ENCODE measurements at places on chromosomes 11 and 22.
A peak's percentile ranks its signal among the peaks of the same experiment; 100 is the strongest.

GRCh38 chr11:128663824-128664223, 30.0 kb upstream of the FLI1 start:
- H3K27me3 ChIP-seq: no peaks in the 10 kb centered on the region
- no peak overlapping the region for H3K27ac ChIP-seq
- DNase-seq: no peak
- H3K4me3 ChIP-seq: no peak overlapping the region
- H3K36me3 ChIP-seq: no peaks in the 10 kb centered on the region

GRCh38 chr11:114438303-114438702, 964 bp upstream of the REXO2 start:
- H3K4me3 ChIP-seq: no peak overlapping the region
- no peaks in the 10 kb centered on the region for H3K27me3 ChIP-seq
- no peaks in the 10 kb centered on the region for H3K36me3 ChIP-seq
- no peak for DNase-seq
- no peak overlapping the region for H3K27ac ChIP-seq
- peaks cover 4% of the 10 kb centered on the region for H3K4me1 ChIP-seq

- H3K36me3 ChIP-seq: no peaks in the 10 kb centered on the region
- no peak overlapping the region for H3K4me3 ChIP-seq
- peaks cover 12% of the 10 kb centered on the region for H3K4me1 ChIP-seq
Observed at GRCh38 chr11:70820712-70821111, 422.4 kb downstream of the CTTN start.

DNA sequence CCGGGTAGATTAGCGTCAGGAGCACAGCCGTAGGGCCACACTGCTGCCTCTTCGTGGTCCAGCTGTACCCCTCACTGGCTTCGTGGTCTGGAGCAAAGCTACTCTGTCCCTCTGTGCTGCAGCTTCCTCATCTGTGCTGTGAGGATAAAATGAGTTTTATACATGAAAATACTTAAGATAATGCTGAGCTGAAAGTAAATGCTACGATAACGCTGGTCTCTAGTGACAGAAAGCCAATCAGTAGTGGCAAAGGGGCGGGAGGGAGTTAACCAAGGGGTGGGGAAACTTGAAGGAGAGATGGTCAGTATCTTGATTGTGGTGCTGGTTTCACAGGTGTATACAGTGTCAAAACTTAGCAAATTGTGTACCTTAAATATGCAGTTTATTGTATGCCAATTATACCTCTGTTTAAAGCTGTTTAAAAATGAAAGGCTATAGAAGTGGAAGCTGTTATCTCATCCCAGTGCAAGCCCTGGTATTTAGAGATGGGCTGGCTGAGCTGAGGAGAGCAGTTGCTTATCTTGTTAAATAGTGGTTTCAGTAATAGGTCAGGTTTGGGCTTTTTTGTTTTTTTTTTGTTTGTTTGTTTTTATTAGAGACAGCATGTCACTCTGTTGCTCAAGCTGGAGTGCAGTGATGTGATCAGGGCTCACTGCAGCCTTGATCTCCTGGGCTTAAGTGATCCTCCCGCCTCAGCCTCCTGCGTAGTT, 36.7 kb downstream of the ACO2 start:
- DNase-seq: no peak
- H3K4me1 ChIP-seq: no peaks in the 10 kb centered on the region
- no peaks in the 10 kb centered on the region for H3K27me3 ChIP-seq
- H3K36me3 ChIP-seq: peaks cover 77% of the 10 kb centered on the region
- H3K4me3 ChIP-seq: no peak overlapping the region
- H3K27ac ChIP-seq: no peak overlapping the region

DNA sequence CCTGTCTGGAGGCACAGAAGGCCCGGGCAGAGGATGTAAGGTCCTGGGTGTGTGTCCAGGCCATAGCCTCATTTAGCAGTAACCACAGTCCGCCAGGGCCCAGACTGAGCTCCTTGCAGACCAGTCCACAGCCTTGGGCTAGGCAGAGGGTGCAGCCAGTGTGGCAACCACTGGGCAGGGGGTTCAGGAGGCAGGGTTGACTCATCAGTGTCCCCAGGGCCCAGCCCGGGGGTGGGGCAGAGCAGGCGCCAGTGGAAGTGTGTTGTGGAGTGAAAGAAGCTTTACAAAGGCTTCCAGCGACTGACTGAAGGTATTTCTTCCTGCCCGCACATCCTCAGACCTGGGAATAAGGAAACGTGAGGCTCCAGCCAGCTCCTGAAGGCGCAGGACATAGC, 27.7 kb upstream of the WNT11 start:
- DNase-seq: no peak
- peaks cover 8% of the 10 kb centered on the region for H3K4me1 ChIP-seq
- H3K27me3 ChIP-seq: peaks cover 29% of the 10 kb centered on the region
- no peaks in the 10 kb centered on the region for H3K36me3 ChIP-seq
- H3K27ac ChIP-seq: no peak overlapping the region
- H3K4me3 ChIP-seq: no peak overlapping the region

DNA sequence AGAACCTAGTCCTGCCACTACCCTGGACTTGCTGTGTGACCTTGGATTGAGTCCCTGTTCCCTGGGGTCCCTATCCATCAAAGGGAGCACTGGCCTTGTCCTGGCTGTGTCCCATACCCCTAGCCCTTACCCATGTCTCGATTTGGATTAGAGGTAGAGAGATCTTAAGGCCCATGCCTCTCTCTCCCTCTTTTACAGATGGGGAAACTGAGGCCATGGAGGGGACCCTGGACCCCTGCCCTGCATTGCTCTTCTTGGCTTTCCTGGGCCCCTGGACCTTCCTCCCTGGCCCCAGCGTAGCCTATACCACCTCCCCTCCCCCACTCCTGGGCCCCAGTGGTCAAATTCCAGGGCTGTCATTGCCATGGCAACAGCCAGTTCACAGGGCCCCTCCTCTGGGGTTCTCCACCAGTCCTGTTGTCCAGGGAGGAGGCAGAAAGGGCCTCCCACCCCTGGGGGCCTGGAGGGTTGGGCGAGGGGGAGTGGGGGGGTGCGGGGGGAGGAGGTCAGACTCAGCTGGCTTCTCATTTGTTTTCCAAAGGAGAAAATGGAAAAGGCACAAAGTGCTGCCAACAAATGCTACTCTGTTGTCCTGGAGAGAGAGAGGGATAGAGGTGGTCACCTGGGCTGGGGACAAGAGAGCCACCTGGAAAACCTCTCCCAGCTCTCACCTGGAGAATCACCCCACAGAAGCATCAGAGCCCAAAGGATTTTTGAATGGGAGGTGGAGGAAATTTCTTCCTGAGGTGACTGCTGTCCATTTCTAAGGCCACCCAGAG, 23.3 kb downstream of the ARHGEF17 start:
- no peak overlapping the region for H3K4me3 ChIP-seq
- H3K4me1 ChIP-seq: peaks cover 66% of the 10 kb centered on the region
- peak; percentile 87 for DNase-seq

- H3K36me3 ChIP-seq: no peaks in the 10 kb centered on the region
- no peaks in the 10 kb centered on the region for H3K27me3 ChIP-seq
- DNase-seq: no peak
- H3K4me3 ChIP-seq: no peak overlapping the region
- H3K4me1 ChIP-seq: no peaks in the 10 kb centered on the region
- no peak overlapping the region for H3K27ac ChIP-seq
Observed at GRCh38 chr11:91308069-91308468, 916.5 kb upstream of the FAT3 start.

DNA sequence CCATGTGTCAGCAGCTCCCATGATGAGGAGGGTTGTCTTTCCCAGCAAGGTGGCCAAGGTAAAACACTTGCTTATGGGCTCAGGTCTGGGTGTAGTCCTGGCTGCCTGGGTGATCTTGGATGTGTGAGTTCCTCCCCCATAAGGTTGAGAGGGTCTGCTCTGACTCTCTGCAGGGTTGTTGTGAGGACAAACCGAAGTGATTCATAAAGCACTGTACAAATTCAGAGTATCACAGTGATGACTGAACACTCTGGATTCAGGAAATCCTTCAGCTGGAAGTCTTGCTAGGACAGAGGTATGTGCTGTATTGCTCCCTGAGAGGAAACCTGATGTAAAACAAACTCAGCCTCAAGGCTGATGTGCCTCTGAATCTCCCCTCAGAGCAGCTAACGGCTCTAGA, 220.9 kb upstream of the PITPNB start:
- H3K36me3 ChIP-seq: no peaks in the 10 kb centered on the region
- H3K4me1 ChIP-seq: no peaks in the 10 kb centered on the region
- H3K4me3 ChIP-seq: no peak overlapping the region
- no peaks in the 10 kb centered on the region for H3K27me3 ChIP-seq

GRCh38 chr11:69439127-69439526, 42.3 kb upstream of the LINC01488 start:
- H3K36me3 ChIP-seq: no peaks in the 10 kb centered on the region
- H3K4me1 ChIP-seq: peaks cover 28% of the 10 kb centered on the region
- H3K4me3 ChIP-seq: no peak overlapping the region
- H3K27me3 ChIP-seq: no peaks in the 10 kb centered on the region

DNA sequence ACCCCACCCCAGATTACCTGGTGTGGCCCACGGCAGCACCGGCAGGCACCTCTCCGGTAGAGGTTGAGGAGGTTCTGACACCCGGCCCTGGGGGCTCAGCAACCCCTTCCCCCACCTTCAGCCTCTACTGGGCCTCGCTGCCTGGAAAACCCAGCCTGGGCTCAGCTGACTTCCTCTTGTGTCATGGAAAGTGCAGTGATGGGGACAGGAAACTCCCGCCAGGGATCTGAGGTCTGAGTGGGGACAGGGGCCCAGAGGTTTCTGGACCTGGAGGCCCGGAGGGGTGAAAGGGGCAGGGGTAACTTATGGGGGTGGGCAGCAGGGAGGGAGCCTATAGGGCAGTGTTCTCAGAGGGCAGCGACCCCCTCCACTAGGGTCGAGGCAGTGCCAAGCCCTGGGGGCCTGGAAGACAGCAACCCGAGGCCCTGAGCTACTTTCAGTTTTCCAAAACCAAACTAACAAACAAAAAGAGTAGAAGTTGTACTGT, 10.0 kb upstream of the CD5 start:
- no peaks in the 10 kb centered on the region for H3K27me3 ChIP-seq
- no peak overlapping the region for H3K27ac ChIP-seq
- no peaks in the 10 kb centered on the region for H3K36me3 ChIP-seq
- no peak overlapping the region for H3K4me3 ChIP-seq
- DNase-seq: no peak

DNA sequence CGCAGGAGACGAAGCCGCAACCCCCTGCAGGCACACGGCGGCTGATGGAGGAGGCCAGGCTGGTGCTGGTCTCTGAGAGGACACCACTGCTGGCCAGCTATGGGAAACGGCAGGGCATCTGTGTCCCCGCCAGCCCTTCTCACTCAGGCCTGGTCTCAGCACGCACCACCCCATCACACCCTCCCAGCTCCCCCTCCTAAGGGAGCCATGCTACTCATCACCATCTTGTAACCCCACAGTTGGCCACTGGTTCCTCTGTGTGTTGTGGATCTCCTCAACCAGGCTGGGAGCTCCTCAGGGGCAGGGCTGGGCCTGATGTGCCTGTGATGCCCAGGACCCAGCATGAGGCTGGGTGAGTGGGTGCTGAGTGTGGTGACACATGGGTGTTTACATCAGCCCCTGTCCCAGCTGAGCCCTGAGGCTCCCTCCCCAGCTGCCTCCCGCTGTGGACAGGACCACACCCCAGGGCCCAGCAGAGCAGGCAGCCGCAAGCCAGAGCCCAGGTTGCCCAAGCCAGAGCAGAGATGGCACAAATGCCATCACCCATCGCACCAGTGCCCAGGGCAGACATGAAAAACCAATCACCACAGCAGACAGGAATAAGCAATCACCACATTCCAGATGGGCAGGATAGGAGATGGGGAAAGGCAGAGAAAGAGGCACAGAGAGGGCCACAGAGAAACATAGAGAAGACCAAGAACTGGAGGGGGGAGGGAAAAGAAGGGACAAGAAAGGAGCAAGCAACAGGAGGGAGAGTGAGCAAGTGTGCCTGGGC, 8.2 kb downstream of the ARVCF start:
- no peak for DNase-seq
- no peak overlapping the region for H3K4me3 ChIP-seq
- H3K4me1 ChIP-seq: peaks cover 7% of the 10 kb centered on the region
- H3K36me3 ChIP-seq: no peaks in the 10 kb centered on the region

Data from neuronal stem cell (in vitro differentiated cells).